NCI-H774 (cell line): ENCODE measurements at places on chromosomes 5 and 9.

GRCh38 chr9:34744295-34745221, 34.6 kb upstream of the CCL21 start:
- DNase-seq = no peak

- DNase-seq = no peak
These were observed 3.5 kb upstream of the CNTFR start for GRCh38 chr9:34592895-34593601.

DNA sequence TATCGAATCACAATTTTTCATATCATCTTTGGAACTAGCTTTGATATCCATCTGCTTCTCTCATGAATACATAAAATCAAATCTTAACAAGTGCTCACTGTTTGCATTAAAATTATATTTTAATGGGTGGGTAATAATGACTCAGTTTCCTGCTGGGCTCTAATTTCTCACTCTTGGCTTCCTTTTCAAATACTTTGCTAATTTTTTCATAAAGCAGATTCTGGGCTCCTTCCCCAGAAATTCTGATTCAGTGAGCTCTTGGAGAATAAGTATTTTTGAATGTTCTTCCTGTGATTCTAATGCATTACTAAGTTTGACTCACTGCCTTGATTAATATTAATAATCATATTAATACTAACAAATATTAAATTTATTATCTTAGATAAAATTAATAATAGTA, 48.9 kb downstream of the YIPF5 start:
- DNase-seq = no peak

GRCh38 chr9:131298816-131299215, 9.3 kb downstream of the PLPP7 start:
- DNase-seq = no peak

GRCh38 chr5:74833537-74834266, 32.5 kb downstream of the FAM169A start:
- DNase-seq = peak; percentile 20
